Memory B cell (primary cell): ENCODE measurements at places on chromosomes 3 and 15.

DNA sequence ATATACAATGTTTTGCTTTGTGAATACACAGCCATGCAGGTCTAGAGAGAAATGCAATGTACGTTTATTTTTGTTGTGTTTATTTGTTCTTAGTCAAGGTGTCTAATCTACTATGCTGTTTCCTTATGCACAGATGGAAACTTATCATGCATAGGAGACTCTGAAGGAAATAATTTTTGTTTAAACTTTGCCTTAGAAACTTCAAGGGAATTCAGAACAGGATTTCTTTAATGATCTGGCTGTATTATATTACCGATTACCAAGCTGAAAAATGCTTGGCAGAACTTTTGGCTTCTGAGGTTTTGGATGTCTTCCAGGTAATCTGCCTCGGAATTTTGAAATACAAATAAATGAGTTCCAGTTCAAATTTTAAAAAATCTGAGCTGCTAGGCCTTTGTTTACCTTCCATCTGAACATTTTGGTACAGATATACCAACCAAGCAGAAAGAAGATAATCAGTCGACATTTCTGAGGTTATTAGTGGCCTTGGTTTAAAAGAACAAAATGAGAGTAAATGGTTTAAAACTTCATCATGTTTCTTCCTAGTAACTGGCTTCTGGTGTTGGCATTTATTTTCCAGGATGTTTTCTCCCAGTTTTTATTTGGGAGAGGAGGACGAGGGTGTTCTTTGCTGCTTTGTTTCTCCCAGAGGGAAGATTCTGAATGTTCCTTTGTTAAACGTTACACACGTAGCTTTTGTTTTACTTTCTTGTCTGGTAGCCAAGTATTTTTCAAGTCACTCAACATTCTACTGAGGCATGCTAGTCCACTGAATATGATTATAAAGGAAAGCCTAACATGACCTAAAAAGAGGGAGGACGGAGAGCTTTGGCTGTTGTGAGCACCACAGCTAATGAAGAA lies 421.8 kb upstream of the TBL1XR1 start:
- no peak for DNase-seq

GRCh38 chr3:152264378-152264777 lies 4.4 kb upstream of the MBNL1 start:
- no peak for DNase-seq

DNA sequence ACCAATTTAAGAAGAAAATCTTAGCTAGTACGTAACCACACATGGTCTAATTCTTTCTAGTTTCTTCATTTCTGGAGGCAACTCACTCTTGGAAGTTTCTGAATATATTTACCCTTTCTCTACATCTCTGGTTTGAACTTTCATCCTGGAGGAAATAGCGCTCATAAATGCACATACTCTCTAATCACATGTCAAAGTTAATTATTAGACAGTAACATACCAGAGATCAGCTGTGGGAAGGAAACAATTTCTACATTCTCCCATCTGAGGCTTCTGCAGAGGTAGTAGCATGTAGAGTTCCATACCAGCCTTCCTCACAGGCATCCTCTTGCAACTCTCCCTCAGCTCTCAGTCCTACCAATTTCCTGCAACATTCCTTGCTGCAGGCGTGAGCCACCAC lies 132.5 kb downstream of the RBPMS2 start:
- no peak for DNase-seq

- no peak for DNase-seq
Measured at GRCh38 chr3:102374863-102375634, 59.8 kb upstream of the ZPLD1 start.

DNA sequence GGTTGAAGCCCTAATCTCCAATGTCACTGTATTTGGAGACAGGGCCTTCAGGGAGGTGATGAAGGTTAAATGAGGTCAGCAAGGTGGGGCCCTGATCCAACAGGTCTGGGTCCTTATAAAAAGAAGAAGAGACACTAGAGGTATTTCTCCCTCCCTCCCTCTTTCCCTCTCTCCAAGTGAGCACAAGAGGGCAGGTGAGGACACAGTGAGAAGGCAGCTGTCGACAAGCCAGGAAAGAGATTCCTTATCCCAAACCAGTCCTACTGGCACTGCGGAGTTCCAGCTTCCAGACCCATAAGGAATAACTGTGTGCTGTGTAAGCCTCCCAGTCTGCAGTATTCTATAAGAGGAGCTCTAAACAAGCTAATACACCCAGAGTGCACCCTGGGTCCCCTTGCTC lies 134.7 kb downstream of the ADAMTS17 start:
- DNase-seq: no peak

- no peak for DNase-seq
Measured at GRCh38 chr3:132573797-132574211, 23.3 kb upstream of the ACKR4 start.

DNA sequence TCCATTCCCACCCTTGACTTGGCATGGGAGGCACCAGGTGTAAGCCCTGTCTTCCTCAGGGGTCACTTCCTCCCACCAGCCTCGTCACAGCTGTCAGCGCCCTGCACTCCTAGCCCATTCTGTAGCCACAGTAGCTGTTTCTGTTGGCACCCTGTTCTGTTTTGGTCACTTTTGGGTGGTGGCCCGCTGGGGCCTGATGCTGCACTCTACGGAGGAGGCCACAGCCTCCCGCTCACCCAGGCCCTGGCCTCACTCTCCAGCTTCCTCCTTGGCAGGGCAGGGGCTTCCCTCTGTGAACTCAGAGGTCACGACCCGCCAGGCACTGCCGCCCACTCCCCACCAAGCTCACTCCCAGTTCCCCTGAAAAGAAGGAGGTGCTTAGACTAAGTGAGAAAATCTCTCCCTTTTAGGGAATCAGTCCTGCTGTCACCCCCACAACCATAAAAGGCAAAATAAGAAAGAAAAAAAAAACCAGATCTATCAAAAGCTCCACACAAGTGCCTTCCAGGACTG lies 68.4 kb downstream of the MGLL start:
- no peak for DNase-seq

- no peak for DNase-seq
Measured at GRCh38 chr3:29152379-29152778, 128.5 kb upstream of the RBMS3 start.

- DNase-seq: no peak
Measured at GRCh38 chr15:56460071-56460470, 4.9 kb downstream of the MNS1 start.

GRCh38 chr3:142433110-142433509 lies 14.7 kb downstream of the XRN1 start:
- DNase-seq: no peak

DNA sequence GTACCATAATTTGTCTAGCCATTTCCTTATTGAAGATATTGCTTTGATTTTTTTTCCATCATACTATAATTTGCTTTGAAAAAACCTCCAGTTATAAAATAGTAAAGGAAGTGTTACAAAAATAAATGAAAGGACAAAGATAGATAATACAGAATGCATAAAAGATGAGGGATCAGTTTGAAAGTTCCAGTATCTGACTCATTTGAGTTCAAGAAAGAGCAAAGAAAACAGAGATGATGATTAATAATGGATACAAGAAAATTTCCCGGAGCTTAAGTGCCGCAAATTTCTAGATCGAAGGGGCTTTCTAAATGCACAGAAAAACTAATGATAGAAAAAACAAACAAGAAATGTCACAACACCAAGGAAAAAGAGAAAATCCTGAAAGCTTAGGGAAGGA lies 4.3 kb downstream of the WDR48 start:
- DNase-seq: no peak

DNA sequence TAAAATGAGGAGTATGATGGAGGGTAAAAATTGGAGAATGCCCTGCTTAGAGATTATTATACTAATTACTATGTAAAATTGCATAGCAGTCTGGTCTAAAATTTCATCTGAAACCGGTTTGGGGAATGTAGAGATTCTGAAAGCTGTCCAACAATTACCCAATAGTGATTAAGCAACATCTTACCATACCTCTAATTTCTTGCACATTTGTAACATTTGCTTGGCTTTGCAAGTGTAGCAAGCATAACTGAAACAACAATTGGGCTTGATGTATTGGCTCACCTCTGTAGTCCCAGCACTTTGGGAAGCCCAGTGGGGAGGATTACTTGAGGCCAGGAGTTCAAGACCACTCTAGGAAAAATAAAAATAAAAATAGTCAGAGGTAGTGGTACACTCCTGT lies 17.4 kb downstream of the AADACL2 start:
- DNase-seq: no peak

GRCh38 chr3:195102609-195103467 lies 168.1 kb downstream of the XXYLT1 start:
- no peak for DNase-seq

DNA sequence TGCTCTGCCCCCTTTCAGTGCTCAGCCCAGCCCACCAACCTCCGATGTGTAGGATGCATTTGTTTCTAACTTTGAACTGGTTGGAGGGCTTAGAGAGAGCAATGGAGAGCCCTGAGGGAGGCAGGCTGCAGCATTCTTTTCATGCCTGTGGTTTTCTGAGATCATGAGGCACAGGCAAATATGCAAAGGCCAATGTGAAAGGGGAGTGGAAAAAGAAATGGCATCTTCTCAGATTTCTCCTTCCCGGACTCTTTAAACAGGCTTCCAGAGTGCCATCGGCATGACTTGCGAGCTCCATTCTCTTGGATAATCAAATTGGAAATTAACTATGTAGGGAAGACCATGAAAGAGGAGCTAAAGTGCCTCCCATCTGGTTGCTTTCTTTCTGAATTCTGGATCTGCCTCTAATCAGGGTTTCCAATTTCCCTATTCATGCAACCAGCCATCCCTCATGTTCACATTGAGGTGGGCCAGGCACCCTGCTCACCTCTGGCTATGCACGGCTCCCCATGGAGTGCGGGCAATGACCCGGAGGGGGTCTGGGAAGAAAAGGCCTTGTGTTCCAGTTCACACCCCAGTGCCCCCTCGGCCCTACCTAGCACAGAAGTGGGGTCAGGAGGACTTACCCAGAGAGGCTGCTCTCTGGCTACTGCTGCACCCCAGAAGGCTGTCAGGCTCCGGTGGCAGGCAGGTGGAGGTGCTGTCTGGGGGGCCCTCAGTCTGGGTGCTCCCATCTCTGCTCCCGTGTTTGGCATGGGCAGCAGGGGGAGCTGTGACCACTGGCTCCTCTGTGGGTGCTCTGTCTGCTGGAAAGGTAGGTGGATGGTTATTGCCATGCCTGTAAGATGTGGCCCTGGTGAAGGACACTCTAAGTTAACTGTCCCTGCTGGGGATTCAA lies 16.1 kb downstream of the AMOTL2 start:
- DNase-seq: no peak

DNA sequence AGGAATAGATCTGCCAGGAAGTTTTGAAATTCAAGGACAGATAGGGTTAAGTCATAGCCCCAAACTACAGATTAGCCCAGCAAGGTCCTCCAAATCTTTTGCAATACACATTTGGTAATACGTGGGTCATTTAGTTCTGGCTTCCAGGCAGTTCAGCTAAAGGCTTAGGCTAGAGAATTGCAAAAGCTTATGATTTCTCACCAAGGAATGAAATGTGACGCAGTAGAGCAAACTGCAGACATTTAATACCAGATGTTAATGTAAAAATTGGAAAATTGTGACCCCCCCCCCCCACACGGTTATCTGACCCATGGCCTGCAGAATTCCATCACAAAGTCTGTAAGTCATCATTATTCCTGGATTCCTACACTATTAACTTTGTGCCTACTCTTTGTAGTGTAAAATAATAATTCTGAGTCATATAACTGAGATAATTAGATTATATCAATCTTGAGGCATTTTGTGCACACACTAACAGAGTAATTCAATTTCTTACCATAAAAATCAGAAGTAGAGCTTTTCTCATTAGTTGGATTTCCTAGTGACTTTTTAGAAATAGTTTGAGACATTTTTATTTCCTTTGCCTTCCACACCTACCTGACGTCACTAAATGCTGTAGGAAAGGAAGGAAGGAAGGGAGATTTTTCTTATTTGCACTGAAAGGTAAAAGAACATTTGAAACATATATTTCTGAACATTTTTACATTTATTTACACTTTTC lies 235.2 kb downstream of the DTWD1 start:
- DNase-seq: no peak

DNA sequence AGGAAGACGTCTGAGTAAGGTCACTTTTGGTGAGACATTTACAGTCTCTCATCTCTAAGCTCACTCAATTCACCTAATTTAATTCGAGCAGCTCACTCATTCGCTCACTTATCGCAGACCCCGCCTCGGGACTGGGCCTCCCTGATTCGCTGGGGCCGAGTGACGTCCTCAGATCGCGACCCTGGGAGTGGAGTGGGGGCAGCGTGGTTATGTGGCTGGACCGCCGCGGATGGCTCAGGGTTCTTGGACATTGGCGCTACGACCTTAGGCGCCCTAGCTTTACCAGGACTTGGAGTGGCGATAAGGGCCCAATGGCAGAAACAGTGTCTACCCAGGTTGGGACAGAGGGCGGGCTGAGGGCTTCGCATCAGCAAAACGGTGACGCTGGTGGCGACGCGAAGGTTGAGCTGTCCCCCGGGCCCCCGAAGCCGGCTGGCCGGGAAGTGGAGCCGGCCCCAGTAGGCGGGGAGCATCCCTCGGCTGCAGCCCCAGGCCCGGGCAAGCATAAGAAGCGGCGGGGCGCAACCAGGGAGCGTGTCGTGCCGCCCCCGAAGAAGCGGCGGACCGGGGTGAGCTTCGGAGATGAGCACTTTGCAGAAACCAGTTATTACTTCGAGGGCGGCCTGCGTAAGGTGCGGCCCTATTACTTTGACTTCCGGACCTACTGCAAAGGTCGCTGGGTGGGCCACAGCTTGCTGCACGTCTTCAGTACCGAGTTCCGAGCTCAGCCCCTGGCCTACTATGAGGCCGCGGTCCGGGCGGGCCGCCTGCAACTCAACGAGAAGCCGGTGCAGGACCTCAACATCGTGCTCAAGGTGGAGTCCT lies at the start of gene RPUSD2:
RPUSD2 (plus strand) TSS at position 171 of the 825 bp plus-strand sequence; CDS start at position 210, 39 bp downstream.
- peak; percentile 79 for DNase-seq

DNA sequence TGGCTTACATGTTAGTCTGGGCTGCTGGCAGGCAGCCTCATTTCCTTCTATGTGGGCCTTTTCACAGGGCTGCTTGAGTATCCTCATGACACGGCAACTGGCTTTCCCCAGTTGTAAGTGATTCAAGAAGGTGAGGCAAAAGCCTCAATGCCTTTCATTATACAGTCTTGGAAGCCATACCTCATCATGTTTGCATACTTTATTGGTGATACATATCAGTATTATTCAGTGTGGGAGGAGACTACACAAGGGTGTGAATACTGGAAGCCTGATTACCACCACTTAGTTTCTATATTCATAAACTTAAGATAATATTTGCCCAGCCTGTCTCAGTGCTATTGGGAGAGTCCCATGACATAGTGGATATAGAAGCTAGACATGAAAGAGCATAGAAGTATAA lies 346.8 kb downstream of the SOX2 start:
- no peak for DNase-seq

- DNase-seq: no peak
Measured at GRCh38 chr3:13318626-13319470, 101.3 kb downstream of the NUP210 start.

- no peak for DNase-seq
Measured at GRCh38 chr15:25508369-25509002, 69.7 kb upstream of the UBE3A start.

GRCh38 chr3:69967156-69967555 lies 32.4 kb upstream of the SAMMSON start:
- no peak for DNase-seq
